ENCODE measurements at places on chromosomes 5 and 9. TPM values are rescaled to one million over a fixed set of nuclear protein-coding genes. Genes with fewer than 3 reads are reported as not detected.
A peak's percentile ranks its signal among the peaks of the same experiment; 100 is the strongest.

SLC27A6 gene
- 0.76 TPM for total RNA-seq

OR1J2 gene
- total RNA-seq, result not detected

GPR150 gene
- total RNA-seq, result not detected

GRCh38 chr5:96404191-96404867 lies 28.7 kb downstream of the PCSK1 start:
- DNase-seq, result peak; percentile 13

LCN1 gene
- not detected for total RNA-seq

DNA sequence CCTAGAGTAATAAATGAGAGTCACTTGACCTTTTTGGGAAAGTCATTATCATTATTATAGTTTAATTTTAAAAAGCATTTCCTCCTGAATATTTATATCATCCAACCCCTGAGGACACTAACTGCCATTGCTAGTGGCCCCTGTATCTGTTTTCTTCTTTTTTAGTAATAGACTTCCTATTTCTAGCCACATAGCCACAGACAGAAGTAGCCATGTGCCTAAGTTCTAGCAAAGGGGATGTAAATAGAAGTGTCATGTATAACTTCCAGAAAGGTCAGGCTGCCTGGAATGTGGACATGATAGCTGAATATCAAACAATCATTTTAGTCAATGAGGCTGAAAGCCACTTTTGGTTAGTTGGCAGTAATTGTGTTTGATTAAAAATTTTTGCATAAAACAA lies 37.5 kb upstream of the IQGAP2 start:
- DNase-seq, result no peak

GRCh38 chr5:90967443-90967842 lies 408.8 kb downstream of the ADGRV1 start:
- DNase-seq, result no peak

- DNase-seq, result no peak
Observed at GRCh38 chr9:133667759-133668450, 31.7 kb downstream of the DBH start.

TOR1B gene
- total RNA-seq, result 28.6 TPM

DNA sequence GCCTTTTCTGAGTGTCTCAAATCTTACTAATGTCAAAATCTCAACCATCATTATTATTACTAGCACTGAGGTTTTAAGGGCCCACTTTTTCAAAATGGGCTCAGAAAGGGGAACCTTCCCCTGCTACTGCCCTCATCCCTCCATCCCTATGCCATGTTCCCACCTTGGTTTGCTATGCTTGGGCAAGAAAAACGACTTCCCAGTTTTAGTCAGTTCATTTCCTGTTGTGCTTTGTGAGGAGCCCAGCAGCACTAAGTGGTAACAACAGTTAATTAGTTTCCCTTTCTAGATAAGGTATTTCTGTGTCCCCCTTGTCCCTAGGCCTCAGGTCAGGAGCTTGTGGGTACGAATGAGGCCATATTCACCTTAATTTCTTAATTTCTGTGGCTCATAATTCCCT lies 595.2 kb downstream of the RAB3C start:
- no peak for DNase-seq

PCDHA12 gene
- not detected for total RNA-seq

DNA sequence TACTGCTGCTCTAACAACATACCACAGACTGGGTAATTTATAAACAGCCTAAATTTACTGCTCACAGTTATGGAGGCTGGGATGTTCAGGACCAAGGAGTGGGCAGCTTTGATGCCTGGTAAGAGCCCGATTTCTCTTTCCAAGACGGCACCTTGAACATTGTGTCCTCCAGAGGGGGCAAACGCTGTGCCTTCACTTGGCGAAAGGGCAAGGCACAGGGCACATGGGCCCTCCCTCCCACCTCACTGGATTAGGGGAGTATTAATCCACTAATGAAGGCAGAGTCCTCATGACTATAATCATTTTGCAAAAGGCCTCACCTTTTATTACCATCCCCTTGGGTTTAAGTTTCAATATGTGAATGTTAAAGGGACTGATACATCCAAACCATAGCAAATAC lies 397.7 kb downstream of the TMEM38B start:
- DNase-seq, result no peak

- DNase-seq, result no peak
Observed at GRCh38 chr9:96204853-96205252, 97.1 kb downstream of the HSD17B3 start.

ADGRD2 gene
- total RNA-seq, result not detected

GRCh38 chr5:92455011-92455410 lies 1071.9 kb upstream of the ARRDC3 start:
- no peak for DNase-seq

RMI1 gene
- 15.7 TPM for total RNA-seq

DNA sequence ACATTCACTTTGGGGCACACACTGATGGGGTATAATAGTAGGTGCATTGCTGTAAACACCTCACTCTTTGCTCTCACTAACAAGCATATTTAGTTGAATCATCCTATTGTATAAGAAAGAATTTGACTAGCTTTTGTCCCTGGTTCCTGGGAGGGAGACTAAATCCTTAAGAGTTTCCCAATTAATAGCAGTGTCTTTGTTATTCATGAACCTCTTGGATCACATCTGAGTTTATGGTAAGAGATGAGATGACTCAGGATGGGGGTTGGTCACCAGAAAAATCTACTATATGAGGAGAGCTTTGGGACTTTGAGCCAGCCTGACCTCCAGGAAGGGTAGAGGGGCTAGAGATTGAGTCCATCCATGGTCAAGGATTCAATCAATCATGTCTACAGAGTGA lies 56.8 kb downstream of the PUM3 start:
- no peak for DNase-seq

PCDHA4 gene
- total RNA-seq, result 0.04 TPM

DNA sequence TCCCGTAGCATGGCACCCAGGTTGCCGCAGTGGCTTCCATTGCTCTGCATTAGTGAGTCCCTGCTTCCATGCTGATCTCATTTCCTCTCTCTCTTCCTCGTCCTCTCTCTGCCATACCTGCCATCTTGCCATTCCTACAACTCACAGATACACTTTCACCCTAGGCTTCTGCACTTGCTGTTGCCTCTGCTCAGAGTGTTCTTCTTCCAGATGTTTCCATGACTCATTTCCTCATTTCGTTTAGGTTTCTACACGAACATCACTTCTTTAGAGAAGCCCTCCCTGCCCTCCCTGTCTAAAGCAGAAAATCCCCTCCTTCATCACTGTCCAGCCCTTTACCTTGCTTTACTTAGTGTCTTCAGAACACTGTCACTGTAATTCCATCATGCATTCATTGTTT lies 115.2 kb upstream of the WWC1 start:
- DNase-seq, result no peak

DNA sequence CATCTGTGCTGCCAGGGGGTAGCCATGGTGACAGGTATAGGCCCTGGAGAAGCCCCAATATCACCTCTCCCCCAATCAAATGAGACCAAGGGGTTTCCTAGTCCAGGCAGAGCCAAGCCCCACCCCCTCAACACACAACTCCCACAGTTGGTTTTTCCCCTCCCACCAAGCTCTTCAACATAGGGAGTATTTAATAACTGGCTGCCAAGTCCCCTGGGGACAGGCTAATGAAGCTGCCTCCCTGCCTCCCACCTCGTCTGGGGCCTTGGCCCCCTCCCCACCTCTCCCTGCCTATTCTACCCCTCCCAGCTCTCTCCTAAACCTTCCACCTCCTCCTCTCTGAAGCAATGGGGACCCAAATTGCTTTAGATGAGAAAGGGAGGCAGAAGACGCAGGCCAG lies 23.4 kb downstream of the CPLX2 start:
- DNase-seq, result no peak

SCGB3A2 gene
- total RNA-seq, result 0.35 TPM

DNA sequence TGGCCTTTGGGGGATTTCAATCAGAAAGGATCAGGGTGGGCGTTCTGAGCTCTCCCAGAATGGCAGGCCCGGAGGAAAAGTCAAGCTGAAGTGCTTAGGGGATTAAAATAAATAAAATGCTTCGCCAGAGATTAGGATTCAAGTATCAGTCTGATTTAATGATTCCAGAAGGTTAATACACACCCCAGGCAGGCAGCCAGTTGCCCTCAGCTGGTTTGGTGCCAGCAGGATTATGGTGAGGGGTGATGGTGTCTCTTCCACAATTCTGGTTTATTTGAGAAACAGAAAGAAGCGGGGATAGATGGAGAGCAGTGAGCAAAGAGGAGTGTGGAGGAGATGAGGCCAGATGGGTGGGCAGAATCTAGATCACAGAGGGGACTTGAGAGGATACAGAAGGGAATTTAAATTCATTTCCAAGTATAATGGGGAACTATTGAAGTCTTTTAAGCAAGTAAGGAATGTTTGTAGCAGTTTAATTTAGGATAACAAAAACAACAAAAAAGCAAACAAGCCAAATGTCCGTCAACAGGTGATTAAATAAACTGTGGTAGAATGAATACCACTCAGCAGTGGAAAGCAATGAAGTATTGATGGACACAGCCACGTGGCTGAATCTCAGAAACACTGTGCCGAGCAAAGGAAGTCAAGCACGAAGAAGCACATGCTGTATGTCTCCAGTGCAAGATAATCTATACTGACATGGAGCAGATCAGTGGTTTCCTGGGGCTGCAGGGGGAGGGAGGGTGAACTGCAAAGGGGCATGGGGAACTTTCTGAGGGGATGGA lies 297.7 kb downstream of the MSX2 start:
- no peak for DNase-seq

GRCh38 chr5:40481241-40481640 lies 198.5 kb upstream of the PTGER4 start:
- DNase-seq, result no peak

HINT2 gene
- 34.2 TPM for total RNA-seq

GRCh38 chr5:135029477-135030122 lies 4.4 kb downstream of the PITX1 start:
- DNase-seq, result no peak

DNA sequence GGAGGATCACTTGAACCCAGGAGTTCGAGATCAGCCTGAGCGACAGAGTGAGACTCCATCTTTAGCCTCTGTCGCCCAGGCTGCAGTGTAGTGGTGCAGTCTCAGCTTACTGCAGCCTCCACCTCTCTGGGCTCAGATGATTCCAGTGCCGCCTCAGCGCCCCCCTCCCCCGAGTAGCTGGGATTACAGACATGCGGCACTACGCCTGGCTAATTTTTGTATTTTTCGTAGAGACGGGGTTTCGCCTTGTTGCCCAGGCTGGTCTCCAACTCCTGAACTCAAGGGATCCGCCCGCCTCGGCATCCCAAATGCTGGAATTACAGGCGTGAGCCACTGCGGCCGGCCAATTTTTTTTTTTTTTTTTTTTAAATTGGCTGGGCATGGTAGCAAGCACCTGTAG lies 2.3 kb upstream of the HSPA9 start:
- DNase-seq, result no peak

- no peak for DNase-seq
Observed at GRCh38 chr9:10003047-10003446, 609.8 kb downstream of the PTPRD start.

BTNL8 gene
- not detected for total RNA-seq

TXNDC8 gene
- not detected for total RNA-seq

FST gene
- 0.25 TPM for total RNA-seq

- no peak for DNase-seq
Observed at GRCh38 chr9:37719526-37719925, 34.1 kb upstream of the TRMT10B start.

LECT2 gene
- not detected for total RNA-seq

GRCh38 chr9:4537581-4537980 lies 47.3 kb downstream of the SLC1A1 start:
- no peak for DNase-seq

- DNase-seq, result no peak
Observed at GRCh38 chr5:62178258-62178657, 127.7 kb upstream of the KIF2A start.

KIF24 gene
- total RNA-seq, result 4.7 TPM

GRCh38 chr5:59891962-59892643 lies 1.4 kb downstream of the PDE4D start:
- no peak for DNase-seq

C6 gene
- total RNA-seq, result 0.51 TPM

DNA sequence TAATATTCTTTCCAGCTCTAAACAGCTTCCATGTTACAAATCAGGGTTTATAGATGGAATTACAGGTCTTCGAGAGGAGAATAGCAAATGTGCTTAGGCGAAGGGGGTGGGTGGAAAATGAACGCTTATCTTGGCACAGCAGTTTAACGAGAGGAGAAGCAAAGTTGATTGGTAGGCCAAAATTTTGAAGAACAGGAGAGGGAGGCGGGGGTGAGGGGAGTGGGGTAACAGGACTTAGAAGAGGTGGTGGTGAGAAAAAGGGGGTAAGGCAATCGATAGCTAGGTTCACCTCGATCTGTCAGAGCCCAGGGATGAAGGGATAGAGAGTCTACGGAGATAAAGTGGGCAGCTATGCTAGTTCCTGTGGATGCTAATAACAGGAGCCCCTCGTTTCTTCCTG lies 764 bp downstream of the ANKRA2 start:
- DNase-seq, result no peak

RLN1 gene
- total RNA-seq, result not detected

DNA sequence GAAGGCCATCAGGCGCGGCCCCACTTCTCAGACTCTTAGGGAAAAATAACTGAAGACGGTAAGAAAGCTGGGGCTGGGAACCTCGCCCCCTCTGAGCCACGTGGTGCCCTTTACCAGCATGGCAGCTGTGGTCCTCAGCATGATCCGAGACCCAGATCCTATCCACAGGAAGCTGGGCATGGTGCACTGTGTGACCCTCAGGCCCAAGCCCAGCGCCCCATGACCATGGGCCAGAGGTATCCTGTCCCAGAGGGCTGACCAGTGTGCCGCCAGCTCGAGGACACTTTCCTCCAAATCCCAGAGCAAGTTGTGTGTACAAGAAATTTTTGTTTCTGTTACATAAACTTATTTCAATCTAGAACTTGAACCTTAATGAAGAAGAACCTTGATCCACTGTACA lies 28.1 kb downstream of the TERT start:
- DNase-seq, result no peak

GRCh38 chr9:76415731-76416130 lies 21.5 kb upstream of the RFK start:
- DNase-seq, result no peak

- no peak for DNase-seq
Observed at GRCh38 chr5:154885439-154885838, 27.0 kb downstream of the CNOT8 start.

GRCh38 chr5:133612249-133612860 lies at the start of gene FSTL4:
Gene FSTL4, minus strand, starts transcription at chr5:133612541.
- no peak for DNase-seq

DNA sequence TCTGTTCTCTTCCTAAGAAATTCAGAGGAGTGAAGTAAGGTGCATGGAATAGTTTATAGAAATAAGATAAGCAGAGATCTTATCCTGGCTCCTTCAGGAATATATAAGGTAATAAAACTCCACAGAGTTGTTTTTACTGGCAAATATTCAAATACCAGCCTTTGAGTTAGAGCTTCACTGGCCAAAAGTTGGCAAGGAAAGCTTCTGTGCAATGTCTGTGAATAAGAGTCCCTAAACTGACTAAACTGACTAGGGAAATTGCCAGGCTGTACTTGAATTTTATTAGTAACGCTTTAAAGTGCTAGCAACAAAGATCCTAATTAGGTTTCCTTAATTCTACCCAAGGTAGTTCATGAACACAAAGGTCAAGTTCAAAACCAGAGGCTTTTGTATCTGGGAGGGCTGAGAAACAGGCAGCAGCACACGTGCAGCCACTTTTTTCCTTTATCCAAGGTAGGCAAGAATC lies 131.1 kb upstream of the MPDZ start:
- no peak for DNase-seq

KCNT1 gene
- not detected for total RNA-seq

Measured in K562 (cell line).